GM19239 (cell line): ENCODE measurements at places on chromosomes 3 and 15.

DNA sequence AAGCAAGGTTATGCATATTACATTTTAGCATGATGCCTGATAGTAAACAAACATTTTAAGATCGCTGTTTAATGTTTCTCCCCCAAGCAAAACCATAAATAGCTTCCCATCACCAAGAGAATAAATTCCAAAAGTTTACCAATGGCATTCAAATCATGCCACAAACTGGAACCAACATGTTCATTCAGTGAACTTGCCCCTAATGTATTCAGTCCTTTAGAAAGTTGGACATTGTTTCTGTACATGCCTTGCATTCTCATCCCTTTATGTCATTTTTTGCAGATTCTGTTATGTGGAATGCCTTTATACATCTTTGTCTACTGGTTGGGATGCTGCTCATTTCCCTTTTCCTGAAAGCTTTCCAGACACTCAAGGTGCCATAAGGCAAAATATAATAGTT is 105.5 kb downstream of the PYDC2 start:
- DNase-seq: no peak

GRCh38 chr15:31221936-31222515 is 104.6 kb upstream of the KLF13 start:
- DNase-seq: no peak

DNA sequence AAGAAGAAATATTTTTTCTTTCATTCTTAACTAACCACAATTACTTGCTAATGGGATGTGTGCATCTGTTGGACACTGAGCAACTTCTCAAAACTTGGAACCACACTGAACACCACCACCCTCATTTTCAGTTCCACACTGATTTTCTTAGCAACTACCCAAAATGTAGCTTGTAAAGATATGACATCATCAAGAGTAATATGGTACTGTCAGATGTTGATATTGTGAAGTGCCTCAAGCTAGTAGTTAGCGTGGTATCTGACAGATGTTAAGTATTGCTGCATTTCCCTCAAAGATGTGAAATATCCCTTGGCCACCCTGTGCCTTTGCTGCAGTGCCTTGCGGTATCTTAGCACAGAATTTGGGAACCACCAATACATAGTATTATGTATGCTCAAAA is 9.3 kb downstream of the RFTN1 start:
- DNase-seq: no peak

DNA sequence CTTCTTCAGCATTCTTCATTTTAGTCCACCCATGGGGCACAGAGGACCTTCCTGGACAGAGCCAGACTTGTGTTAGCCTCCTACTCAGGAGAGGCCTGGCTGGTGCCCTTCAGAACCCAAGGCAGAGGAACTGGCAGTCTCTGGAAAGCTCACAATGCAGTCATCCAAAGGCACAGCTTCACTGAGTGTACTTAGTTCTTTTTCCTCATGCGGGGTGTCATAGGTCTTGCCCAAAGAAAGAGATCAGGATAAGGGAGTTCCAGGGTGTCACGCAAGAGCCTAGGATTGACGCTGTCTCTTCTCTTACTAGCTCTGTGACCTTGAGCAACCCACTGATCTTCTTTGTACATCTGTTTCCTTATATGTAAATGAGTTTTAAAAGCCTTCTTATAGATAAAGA is 58.7 kb downstream of the CD200 start:
- no peak for DNase-seq

- DNase-seq: no peak
These were observed 457.7 kb downstream of the EPHA3 start for GRCh38 chr3:89565098-89565497.

GRCh38 chr3:123070510-123070909 is 3.7 kb downstream of the PDIA5 start:
- DNase-seq: no peak

DNA sequence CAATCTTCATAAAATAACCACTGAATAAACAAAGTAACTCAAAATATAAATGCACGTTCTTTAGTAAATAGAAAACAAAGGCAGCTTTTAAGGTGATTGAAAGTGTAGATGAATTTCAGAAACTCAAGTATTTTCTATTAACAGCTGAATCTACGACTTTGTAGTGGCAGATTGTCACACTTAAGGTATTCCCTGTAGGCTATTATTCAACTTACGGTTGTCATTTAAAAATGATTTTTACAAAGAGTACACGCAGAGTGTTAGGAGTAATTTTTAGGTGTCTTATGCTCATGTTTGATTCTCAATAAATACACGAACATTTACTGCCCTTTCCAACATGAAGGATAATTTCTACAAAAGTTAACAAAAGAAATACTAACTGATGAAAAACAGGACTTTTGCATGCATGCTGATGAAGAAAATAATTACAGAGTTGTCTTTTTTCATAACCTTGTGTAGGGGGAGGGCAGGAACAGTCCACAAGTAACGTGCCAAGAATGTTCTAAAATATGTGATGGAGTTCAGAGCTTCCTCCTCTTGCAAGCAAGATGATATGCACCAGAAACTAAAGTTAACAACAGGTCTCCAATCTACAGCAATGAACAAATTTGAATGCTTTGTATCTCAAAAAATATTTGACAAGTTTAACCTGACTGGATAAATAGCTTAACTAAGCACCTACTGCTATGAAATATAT is 16.7 kb downstream of the DCBLD2 start:
- DNase-seq: no peak

GRCh38 chr3:32956750-32957570 is 5.5 kb downstream of the CCR4 start:
- no peak for DNase-seq

DNA sequence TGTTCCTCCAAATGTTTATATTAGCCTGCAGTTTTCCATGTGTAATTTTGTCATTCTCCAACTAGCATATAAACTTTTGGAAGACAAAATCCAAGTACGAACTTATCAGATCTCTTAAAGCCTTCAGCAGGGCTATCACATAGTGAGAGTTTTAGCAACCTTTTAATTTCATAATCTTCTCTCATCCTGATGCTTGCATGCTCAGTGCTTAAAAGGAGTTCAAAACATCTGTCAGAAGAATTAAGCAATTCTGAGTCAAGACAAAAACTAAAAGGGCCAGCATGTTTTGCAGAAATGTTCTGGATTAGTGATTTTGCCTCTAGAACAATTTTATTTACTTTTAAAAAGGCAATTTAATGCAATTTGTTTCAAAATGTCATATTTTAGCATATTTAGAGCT is 73.4 kb upstream of the SLC2A2 start:
- DNase-seq: no peak

GRCh38 chr3:106288781-106289180 is 420.0 kb upstream of the CBLB start:
- no peak for DNase-seq

GRCh38 chr15:58501006-58501405 is 69.2 kb downstream of the LIPC start:
- DNase-seq: no peak

GRCh38 chr15:27902680-27903385 is 196.3 kb downstream of the OCA2 start:
- no peak for DNase-seq

DNA sequence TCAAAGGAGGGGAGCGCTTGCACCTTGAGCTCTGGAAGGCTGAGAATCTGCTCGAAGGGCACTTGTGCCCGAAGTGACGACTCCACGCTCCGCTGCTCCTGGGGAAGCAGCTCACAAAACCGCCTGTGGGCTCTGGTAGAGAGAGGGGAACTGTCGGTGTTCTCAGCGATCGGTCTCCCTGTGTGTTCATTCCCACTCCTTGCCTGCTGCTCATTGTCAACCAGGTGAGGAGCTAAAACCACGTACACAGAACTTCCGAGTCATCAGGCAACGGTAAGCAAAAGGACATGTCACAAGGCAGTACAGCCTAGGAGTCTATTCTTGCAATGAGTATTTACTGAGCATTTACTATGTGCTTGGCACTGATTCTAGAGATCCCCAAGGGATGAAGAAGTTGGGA is 1.5 kb downstream of the CIB1 start:
- no peak for DNase-seq

DNA sequence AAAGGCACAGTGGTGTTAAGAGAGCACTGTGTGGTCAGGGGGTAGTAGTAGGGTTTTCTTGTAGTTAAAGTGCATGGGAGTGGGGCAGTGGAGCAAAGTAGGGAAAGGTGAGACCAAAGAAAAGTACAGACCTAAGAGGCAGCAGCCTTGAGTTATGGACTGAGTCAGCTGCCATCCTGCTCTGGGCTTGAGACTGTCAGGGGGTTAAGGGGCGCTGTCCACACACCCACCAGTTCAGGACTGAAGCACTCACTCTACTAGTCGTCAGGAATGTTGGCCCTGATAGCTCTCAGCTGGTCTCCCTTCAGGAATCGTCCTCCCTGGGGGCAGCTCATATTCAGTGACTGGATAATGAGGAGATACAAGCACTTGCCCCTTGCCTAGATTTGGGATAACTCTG is 7.9 kb downstream of the CCR4 start:
- no peak for DNase-seq

DNA sequence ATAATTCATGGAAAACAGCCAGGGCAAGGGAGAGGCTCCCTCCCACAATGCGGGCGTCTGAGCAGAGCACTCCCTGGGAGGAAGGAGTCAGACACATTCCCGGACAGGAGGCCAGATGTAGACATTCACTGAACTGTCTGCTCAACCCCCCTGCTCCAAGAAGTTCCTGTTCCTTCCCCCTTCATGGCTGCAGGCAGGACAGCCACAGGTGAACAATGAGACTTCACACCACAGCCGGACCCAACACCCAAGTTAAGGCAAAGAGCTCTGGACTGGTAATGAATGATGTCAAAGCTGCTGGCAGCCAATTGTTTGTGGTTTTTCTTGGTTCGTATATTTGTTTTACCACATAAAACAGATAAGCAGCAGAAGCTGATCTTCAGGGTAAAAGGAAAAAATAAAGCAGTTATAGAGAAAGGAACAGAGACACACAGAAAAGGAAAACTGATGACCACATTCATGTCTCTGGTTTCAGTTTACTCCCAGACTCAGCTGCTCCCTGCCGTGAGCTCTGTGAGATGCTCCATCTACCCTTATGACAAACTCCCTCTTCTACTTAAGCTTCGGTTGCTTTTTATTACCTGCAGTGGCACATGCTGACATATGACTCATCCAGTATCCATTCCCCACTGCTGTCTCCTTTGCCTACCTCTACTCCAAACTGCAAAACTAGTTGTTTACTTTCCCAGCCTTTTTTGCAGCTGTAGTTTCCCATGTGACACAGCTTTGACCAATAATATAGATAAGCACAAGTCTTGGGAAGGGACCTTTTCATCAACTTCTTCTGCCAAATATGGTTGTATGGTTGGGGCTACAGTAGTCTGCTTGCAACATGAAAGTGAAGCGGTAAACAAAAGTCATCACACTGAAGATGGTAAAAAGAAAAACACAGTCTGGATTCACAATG is 33.1 kb downstream of the DZIP1L start:
- no peak for DNase-seq

GRCh38 chr3:83928391-83928790 is 1030.4 kb upstream of the CADM2 start:
- DNase-seq: no peak
